ENCODE measurements at places on chromosomes 2 and 18.

GRCh38 chr2:20414806-20415205, 32.1 kb upstream of the RHOB start:
- DNase-seq, result no peak

GRCh38 chr18:69484699-69485396, 84.2 kb downstream of the DOK6 start:
- DNase-seq, result no peak

DNA sequence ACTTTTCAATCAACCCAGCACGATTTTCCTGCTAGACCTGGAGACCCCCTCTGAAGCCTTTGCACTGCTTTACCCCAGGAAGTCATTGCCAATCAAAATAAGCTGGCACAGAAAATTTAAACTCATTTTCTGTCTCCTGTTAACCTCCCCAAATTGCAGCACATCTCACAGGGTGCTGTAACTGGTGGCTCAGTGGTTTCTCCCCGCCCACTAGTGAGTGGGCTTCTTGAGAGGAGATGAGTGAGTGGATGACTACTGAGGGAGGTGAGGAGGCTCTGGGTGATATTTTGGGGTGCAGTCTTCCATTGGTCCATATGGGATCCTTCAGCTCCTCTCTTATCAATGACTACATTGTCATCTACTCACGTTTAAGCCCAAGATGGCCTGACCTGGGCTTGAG, 239.8 kb upstream of the HS6ST1 start:
- no peak for DNase-seq

- DNase-seq, result no peak
Observed at GRCh38 chr2:132422736-132423135, 6.1 kb downstream of the GPR39 start.

DNA sequence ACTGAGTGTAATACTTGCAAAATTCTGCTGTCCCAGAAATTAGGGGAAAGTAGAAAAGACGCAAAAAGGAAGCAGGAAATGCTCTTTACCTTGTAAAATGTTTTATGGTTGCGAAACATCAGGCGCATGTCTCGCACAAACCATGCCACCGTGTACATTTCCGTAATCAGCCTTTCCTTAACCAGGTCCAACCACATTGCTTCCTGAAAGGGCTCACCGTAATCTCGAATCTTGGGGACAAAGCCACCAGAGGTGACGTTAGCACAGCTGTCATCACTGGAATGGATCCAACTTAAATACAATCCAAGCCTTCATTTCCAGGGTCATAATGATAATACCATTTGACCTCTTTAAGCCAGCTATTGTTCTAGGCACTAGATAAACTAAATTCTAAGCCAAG, 49.3 kb downstream of the SP110 start:
- no peak for DNase-seq

- DNase-seq, result no peak
Observed at GRCh38 chr2:55000341-55000740, 49.9 kb downstream of the RTN4 start.

- DNase-seq, result no peak
Observed at GRCh38 chr2:134689315-134689714, 29.5 kb downstream of the TMEM163 start.

DNA sequence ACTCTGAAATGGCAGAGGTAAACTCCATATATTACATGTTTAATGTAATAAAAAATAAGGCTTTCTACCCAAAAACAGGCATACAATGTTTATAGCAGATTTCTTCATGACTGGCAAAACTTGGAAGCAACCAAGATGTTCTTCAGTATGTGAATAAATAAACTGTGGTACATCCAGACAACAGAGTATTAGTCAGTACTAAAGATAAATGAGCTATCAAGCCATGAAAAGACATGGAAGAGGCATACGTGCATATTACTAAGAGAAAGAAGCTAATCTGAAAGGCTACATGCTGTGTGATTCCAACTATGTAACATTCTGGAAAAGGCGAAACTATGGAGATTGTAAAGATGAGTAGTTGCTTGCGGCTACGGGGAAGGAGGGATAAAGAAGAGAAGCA, 97.4 kb downstream of the OSR1 start:
- no peak for DNase-seq

DNA sequence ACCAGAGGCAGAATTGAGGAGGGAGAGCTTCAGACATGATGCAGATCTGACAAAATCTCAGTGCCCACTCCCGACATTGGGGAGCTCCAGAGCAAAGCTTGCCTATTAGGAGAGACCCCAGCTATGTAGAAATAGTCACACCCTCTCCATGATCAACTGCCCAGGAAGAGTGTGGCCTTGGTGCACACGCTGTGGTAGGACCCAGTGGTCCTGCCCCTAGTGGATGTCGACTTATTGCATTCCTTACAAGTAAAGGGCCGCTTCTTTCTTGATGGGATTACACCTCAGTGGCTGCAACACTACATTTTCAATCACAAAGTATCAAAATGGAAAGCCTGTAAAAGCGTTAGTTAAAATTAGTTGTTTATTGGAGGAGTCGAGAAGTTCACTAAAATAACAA, 64.2 kb downstream of the VRK2 start:
- DNase-seq, result no peak

DNA sequence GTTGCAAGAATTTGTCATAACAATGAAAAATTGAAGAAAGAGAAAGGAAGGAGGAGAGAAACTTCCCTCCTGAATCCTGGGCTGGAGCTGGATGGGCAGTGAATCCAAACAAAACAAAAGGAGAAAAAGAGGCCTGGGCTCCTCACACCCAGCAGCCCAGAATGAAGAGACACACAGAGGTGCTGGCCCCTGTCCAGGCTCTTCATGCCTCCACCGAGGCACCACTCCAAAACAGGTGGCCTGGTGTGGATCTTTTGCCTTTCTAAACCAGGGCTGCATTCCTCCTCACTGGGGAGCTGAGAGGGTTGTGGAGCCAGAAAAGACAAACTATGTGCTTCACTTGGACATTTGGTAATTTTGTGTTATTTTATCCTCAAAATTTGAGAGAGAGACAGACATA, 76.0 kb downstream of the FAM124B start:
- no peak for DNase-seq

GRCh38 chr2:130791617-130791939, 36.2 kb downstream of the AMER3 start:
- no peak for DNase-seq

GRCh38 chr2:61327173-61327572, 143.7 kb downstream of the USP34 start:
- no peak for DNase-seq

- DNase-seq, result no peak
Observed at GRCh38 chr2:197254776-197255530, 55.6 kb downstream of the ANKRD44 start.

DNA sequence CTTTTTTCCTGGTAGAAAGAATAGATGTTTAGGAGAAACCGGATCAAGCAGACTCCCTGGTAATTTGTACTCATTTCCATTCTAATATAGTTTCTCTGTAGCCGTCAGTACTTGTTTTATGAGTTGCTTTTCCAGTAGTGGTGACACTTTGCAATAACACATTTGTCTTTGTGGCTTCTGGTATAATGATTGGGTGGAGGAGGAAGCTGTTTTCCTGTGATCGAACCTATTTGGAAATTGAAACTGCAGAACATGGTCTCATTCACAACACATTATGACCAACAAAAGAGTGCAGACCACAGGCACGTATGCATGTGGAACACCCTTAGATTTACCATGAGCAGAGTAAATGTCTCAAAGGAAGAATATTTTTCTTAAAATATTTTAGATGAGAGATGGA, 7.6 kb upstream of the SERPINB12 start:
- no peak for DNase-seq

DNA sequence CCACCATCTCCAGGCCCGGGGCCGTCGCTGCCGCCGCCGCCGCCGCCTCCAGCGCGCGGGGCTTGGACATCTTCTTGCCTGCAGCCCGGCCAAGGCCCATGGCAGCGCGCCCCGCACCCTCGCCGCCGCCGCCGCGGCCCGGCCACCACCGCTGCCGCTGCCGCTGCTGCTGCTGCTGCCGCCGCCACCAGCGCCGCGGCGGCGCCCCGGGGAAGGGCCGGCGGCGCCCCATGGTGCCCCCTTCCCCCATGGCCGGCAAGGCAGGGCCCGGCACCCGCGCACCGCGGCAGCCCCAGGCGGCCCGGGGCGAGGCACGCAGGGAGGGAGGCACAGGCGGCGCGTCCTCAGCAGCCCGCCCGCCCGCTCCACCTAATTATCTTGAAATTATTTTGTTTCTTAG, 3057.4 kb downstream of the RPIA start:
- DNase-seq, result no peak

- no peak for DNase-seq
Observed at GRCh38 chr2:232456296-232457120, 555 bp downstream of the ALPI start.

- DNase-seq, result no peak
Observed at GRCh38 chr18:69622961-69623360, 222.3 kb downstream of the DOK6 start.

DNA sequence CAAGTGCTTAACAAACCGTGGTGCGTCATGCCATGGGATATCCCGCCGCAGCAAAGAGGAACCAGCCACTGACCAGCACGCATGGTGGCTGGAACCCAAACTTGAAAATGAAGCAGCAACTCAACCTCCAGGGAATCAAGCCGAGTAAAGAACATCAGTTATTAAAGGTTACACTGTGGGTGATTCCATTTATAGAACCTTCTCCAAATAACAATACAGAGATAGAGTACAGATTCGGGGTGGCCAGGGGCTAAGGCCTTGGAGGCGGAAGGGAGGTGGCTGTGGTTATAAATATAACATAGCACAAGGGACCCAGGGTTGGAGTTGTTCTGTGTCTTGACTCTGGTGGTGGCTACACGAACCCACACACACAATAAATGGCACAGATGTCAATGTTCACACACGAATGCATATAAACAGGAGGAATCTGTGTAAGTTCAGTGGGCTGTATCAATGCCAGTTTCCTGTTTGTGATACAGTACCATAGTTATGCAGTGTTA, 123.1 kb downstream of the EIPR1 start:
- DNase-seq, result no peak

- no peak for DNase-seq
Observed at GRCh38 chr2:133177196-133177595, 391.1 kb downstream of the NCKAP5 start.

GRCh38 chr2:234100686-234101085, 50.2 kb downstream of the SPP2 start:
- no peak for DNase-seq
